SJCRH30 (cell line): ENCODE measurements at places on chromosomes 5 and 9.

GRCh38 chr9:21434202-21435014 is 5.8 kb upstream of the IFNA1 start:
- DNase-seq: peak; percentile 66

- no peak for DNase-seq
Observed at GRCh38 chr5:117455236-117456233, 880.9 kb upstream of the SEMA6A start.

- no peak for DNase-seq
Observed at GRCh38 chr5:66850354-66851075, 254.3 kb downstream of the MAST4 start.

DNA sequence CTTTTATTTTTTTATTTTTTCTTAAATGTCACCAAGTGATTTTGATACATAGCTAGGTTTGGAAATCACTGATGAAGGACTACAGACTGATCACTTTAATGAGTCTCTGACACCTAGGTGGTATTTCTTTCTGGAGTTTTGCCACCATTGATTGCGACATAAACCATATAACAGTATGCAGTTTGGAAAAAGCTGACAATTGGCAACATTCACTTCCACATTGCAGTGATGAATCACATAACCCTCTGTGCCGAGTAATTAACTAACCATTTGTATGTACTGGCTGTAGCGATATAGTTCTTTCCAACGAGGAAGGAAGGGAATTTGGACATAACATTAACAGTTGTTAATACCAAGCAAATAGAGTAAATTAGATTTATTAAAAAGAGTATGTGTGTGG is 222.9 kb upstream of the EFNA5 start:
- no peak for DNase-seq

GRCh38 chr9:120191141-120191540 is 388.8 kb downstream of the CDK5RAP2 start:
- no peak for DNase-seq

- DNase-seq: no peak
Observed at GRCh38 chr9:117156771-117157535, 257.9 kb downstream of the ASTN2 start.

DNA sequence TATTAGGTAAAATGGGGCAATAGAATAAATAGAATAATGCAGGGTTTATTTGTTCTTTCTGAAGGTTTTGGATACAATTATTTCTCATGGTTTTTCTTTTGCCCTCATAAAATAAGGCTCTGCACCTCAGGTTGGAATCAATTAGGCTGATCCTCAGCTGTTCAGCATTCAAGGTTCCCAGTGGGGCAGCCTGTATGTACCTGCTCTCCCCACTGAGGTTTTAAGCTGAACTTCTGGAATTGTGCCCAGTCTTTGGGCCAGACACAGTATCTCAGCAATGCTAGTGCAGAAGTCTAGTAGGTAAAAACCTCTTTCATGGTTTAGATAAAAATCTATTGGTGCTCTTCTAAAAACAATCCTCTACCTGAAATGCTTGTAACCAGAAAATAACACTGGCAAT is 98.0 kb downstream of the EDIL3 start:
- peak; percentile 23 for DNase-seq

DNA sequence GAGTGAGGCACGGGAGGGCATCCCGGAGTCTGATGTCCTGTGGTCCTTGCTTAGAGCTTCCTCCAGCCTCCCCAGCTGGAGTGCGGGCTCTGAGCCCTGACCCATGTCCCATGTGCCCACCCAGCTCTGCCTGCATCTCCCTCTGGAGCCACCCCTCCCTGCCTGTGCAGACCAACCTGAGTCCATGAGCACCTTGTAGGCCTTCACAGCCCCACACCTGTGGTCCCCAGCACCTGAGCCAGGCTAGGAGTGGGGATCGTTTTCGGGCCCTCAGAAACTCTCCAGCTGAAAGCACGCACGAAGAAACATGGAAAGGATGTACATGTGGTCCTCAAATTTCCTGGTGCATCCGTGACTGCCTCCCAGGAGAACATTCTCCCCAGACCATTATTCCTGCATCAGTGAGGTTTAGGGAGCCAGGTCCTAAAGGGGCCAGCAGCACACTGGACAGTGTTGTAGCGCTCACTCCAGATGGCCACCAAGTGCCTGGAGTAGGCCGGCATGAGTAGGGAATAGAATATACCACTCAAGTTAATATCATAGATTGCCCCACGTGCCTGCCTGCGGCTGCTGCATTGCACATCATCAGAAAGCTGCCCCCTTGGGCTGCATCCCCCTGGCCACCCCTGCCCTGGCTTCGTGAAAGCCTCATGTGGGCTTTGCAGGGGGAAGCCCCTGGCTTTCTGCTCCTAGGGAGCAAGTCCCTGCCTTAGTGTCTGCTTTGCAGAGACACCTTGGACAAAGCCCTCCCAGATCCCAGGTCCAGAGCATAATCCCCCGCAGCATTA is 80.6 kb downstream of the WNK2 start:
- no peak for DNase-seq

- DNase-seq: peak; percentile 35
Observed at GRCh38 chr9:12813960-12814876, 39.4 kb downstream of the LURAP1L start.

DNA sequence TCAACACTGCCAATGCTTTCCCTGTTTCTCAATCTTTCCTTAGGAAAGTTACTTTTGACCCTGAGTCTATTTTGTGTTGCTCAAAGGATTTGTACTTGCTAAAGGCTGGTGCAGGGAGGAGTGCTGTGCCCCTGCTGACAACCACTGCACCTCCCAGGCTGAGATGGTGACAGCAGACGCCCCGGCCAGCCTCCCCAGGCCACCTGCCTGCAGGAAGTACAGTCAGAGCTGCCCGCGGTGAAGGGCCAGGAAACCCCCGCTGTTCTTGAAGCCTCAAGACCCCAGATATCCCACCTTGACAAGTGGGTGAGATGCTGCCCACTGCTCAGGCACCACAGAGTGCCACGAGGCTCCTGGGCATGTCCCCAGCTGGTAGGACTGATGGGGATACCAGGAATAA is 44.2 kb upstream of the CKMT2 start:
- DNase-seq: no peak

DNA sequence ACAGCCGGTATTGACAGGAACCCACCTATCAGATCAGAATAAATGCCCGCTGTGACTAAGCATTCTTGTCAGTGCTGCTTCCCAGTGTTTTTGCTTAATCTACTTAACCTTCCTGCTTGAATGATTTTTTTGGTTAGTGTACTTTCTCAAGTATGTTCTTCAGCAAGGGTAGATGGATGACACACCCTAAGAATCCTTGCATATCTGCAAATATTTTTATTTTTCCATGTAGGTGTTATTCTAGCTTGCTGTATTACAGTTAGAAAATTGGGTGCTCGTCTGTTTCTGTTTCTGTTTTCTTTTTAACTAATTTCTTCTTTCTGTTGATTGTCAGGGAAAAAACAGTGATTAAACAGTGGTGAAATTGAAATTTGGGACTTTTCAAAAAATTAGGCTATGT is 64.5 kb downstream of the SEC61B start:
- no peak for DNase-seq

- DNase-seq: no peak
Observed at GRCh38 chr5:58455066-58455465, 4.8 kb downstream of the PLK2 start.

- DNase-seq: no peak
Observed at GRCh38 chr5:112004867-112005622, 248.1 kb upstream of the NREP start.

- no peak for DNase-seq
Observed at GRCh38 chr9:33489066-33489465, 15.3 kb upstream of the NOL6 start.

- DNase-seq: peak; percentile 57
Observed at GRCh38 chr9:114428466-114428865, 40.7 kb upstream of the AKNA start.

DNA sequence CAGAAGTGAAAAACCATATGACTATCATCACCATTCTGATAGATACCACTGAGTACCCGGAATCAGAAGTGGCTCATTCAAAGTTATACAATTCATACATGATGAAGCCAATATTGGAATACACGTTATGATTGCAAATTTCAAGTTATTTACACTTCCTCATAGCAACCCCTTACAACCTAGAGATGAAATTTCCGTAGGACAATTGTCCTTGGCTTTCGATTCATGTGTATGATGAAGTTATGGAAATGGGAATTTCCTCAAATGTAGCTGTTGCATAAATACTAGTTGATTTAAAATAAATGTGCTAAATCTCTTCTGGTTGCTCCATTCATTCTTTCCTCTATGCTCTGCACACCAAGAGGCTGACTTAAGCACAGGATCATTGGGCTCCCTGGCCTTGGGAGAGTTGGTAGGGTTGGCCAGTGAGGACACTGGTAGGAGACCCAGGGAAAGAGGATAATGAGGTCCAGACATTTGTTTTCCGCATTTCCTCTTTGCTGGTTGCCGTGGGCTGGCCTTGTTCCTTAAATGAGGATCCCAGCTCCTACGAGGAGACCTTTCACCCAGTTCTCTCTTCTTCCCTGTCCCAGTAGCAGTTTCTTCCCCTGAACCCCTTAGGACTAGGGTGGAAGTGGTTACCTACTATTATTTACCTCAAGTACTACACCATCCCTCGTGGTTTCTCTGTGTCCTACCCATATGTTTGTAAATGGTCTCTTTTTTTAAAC is 90.3 kb downstream of the ZNF474 start:
- no peak for DNase-seq

GRCh38 chr9:25864509-25864908 is 186.3 kb upstream of the TUSC1 start:
- no peak for DNase-seq

GRCh38 chr9:90307891-90308290 is 334.7 kb downstream of the DIRAS2 start:
- no peak for DNase-seq

GRCh38 chr5:54521856-54522479 is 4.4 kb downstream of the SNX18 start:
- no peak for DNase-seq

DNA sequence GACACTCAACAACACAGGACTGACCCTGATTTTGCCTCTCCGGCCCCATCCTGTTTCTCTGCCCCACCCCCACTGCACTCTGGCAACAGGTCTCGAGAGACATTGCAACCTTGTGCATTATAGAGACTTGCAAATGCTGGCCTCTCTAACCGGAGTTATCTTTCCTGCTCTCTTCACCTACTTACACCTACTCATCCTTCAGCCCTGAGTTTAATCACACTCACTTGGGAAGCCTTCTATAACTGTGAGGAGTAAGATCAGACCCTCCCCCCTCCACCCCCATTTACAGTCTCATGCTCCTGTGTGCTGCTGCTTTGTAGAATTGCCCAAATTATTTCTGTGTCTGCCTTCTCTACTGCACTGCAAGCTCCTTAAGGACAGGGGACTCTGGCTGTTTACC is 42.8 kb downstream of the WWC1 start:
- DNase-seq: no peak

DNA sequence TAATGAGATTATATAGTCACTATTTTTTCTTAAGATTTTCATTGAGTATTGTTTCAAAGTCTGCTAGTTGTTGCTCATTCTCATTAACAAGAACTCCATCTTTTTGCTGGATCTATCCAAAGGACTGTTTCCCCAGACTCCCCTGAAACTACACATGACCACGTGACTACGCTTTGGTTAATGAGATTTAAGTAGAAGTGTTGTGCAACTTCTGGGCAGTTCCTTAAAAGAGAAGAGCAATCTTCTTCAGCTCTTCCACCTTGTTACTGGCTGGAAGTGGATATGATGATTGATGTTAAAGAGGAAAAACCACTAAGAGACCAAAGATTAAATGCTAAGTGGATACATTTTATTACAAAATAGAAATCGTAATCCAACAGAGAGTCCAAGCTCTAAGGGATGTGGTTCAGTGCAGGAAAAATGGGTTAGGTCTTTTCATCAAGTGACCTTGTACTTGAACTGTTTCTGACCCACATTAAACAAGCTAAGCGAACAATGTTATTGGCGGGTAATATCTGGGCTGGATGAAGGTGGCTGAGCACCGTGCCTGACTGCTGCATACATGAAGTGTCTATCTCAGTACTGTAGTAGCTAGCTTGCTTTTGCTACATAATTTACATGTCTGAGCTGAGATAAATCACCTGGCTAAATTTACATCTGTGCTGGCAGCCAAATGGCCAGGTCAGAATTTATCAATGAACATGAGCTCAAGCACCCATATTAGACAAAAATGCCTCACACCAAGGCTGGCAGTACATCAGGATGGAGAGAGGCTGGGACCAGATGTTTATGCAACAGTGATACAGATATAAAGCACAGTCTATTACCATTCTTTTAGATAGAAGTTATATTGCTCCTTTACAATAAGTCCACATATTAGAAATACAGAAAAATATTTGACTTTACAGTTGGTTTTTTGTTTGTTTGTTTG is 7.5 kb upstream of the CTNNAL1 start:
- DNase-seq: no peak

DNA sequence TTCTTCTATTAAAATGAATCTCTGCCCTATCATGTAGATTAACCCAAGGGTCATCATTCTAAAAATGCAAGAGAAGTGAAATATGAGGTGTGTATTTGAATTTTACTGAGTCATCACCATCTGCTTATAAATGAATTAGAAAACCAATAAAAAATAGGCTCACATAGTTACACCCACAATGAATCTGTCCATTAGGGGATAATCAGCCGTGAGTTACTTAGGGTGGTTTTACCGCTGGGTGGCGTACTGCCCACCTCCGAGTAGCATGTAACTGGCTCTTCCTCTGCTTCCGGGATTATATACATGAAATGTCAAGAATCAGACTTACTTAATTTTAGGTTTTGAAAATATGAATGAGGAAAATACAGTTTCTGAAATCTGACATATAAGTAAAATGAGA is 332.9 kb upstream of the CCNG1 start:
- peak; percentile 17 for DNase-seq

GRCh38 chr9:134888603-134889190 is 8.1 kb downstream of the FCN2 start:
- peak; percentile 93 for DNase-seq

GRCh38 chr5:124986667-124987066 is 240.2 kb upstream of the ZNF608 start:
- no peak for DNase-seq

- DNase-seq: no peak
Observed at GRCh38 chr5:62596691-62597090, 18.1 kb downstream of the LRRC70 start.

- no peak for DNase-seq
Observed at GRCh38 chr5:132019337-132019736, 7.9 kb upstream of the ACSL6 start.

GRCh38 chr9:16426716-16427115 is 443.8 kb downstream of the BNC2 start:
- no peak for DNase-seq

GRCh38 chr5:65774346-65774745 is 52.3 kb downstream of the NLN start:
- DNase-seq: no peak

DNA sequence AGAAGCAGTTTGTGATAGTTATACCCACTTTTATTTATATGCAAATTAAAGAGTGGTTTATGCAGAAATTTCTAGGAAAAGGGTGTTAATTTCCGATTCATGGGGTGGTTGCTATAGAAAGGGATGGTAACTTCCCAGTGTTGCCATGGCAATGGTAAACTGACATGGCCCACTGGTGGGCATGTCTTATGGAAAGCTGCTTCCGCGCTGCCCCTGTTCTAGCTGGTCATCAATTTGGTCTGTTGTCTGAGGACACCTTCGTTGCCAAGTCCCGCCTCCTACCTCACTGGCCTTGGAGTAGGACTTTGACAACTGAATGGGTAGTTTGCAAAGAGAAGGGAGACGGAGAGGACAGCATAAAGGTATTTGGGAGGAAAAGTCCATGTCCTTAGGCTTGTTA is 74.0 kb upstream of the SMIM23 start:
- no peak for DNase-seq

GRCh38 chr5:153907170-153907775 is 131.4 kb downstream of the FAM114A2 start:
- no peak for DNase-seq
